Right renal pelvis (tissue), 4 donors: ENCODE measurements at places on chromosomes 13 and 19.

DNA sequence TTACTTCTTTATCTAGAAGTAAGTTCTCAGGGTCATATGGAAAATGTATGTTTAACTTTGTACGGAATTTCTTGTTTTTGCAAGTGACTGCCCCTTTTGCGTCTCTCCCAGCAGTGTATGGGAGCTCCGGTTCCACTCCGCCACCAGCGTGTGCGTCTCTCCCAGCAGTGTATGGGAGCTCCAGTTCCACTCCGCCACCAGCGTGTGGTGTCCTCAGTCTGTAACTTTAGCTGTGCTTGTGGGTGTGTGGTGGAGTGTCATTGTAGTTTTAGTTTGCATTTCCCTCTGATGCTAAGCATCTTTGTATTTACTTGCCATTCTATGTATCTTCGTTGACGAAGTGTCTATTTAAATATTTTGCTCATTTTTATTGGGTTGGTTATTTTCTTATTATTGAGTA is 2.4 kb downstream of the CUL4A start:
- no peak for DNase-seq

DNA sequence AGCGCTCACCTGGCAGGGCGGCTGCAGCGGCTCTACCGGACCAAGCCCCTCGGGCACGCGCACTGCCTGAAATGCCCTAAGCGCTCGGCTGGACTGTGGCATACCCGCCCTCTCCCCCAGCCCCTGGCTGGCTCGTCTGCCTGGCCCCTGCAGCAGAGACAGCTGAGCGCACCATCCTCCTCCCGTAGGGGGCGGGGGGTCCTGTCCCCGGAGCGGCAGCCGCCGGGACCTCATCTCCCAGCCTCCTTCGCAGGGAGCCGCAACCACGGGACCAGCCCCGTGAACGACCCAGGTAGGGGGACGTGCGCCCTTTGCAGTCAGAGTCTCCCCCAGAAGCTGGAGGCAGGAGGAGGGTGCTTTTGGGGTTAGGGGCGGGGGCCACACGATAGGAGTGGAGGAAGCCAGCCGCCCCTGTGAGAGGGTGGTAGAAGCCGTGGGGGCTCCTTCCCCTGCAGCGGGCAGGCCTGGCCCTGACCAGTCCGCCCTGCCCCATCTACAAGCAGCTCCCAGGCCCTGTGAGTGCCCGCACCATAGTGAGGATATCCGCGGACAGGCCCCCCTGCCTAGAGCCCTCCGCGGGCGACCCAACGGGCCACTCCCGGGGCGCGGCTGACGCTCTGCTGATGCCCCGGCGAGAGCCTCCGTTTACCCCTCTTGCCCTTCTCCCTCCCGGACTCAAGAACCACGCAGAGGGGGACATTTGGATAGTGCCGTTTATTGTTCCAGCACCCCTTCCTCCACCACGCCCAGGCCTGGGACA is 34.2 kb downstream of the ZNF787 start:
- DNase-seq: no peak

DNA sequence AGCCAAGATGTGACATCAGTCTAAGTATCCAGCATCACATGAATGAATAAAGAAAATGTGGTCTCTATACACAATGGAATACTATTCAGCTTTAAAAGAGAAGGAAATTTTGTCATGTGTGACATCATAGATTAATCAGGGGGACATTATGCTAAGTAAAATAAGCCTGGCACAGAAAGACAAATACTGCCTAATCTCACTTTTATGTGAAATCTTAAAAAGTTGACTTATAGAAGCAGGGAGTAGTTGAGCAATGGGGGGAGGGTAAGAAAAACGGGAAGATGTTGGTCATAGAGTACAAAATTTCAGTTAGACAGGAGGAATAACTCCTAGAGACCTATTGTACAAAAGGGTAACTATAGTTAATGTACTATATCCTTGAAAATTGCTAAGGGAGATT is 10.4 kb upstream of the LCP1 start:
- no peak for DNase-seq

DNA sequence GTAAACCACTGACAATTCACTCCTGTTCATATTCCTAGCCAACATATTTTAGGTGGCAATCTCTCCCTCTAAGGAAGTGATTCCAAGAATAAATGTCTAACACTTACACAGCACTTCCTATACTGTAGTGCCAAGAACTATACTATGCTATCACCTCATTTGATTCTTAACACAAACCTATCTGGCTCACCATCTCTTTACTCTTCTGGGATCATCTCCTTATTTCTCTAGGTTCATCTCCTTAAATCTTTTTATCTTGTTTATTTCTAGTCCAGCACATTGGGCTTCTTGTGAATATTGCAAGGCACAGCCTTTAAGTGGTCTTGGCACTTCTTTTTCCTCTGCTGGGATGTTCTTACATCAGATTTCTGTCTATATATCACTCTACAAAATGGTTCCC is 366.3 kb downstream of the SLITRK6 start:
- no peak for DNase-seq

- peak; percentile 20 for DNase-seq
These were observed 1.3 kb downstream of the CLDN10 start for GRCh38 chr13:95553581-95554385.

GRCh38 chr13:98004107-98004506 is 50.6 kb downstream of the IPO5 start:
- DNase-seq: no peak

DNA sequence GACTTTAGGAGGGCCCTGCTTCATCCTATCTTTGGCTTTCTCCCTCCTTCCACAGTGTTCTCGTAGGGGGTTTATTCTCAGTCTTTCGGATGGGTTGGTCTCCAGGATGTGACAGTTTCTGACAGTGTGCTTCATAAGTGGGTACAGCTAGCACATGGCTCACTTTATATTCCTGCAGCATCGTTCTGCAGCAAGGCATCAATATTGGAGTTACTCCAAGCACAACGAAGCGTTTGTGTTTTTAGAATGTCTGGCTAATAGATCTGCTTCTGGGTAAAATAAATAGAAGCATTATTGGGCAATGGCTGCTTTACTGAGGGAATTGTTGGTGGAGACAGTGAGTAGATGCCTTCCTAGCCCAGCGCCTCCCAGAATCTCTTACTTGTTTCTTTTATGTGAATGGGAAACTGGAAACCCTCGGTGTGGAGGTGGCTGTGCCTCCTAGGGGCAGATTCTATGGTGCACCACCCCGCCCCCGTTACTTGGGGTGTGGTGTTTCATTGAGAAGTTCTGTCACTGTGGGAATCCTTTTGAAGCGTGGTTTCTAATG is 2.0 kb downstream of the FARP1 start:
- no peak for DNase-seq

GRCh38 chr19:45789035-45789786 is 3.4 kb downstream of the DMWD start:
- DNase-seq: no peak

DNA sequence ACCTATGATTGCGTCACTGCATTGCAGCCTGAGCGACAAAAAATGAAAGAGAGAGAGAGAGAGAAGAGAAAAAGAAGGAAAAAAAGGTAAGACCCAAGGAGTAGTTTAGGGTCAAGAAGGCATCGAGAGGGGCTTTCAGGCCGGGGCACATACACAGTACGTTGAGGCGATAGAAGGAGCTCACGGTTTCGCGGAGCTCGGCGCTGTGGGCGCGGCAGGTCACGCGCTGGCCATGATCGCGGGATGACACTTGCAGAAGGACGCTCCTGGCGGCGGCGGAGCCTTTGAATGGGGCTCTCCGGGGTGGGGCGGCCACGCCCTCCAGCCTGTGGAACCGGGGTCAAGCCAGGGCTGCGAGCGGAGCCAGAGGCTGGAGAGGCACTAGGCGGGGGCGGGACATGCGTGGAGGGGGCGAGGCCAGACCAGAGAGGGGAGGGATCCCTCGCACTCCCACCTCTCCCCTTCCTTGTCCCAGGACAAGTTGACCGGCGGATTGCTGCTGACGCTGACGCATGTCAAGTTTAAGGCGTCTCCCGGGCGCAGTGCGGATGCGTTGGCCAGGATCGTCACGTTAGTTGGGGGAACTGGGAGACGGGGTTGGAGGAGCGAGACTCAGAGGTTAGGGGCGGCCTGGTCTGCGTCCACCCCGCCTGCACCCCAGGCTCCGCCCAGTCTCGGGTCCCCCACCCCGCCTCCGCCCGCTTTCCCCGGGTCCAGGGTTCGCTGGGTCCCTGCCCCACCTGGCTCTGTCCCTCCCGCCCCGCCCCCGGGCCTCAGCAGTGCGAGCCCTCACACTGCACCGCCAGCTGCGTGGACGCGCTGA is 6.9 kb downstream of the NPHS1 start:
- DNase-seq: no peak

- DNase-seq: no peak
These were observed 10.7 kb downstream of the PTGIR start for GRCh38 chr19:46614114-46614722.

- DNase-seq: no peak
These were observed 8.8 kb downstream of the SCEL start for GRCh38 chr13:77544355-77544754.

- DNase-seq: no peak
These were observed 6.3 kb downstream of the HAUS5 start for GRCh38 chr19:35618857-35619256.

GRCh38 chr13:20525144-20525600 is 485 bp downstream of the CRYL1 start:
- no peak for DNase-seq

DNA sequence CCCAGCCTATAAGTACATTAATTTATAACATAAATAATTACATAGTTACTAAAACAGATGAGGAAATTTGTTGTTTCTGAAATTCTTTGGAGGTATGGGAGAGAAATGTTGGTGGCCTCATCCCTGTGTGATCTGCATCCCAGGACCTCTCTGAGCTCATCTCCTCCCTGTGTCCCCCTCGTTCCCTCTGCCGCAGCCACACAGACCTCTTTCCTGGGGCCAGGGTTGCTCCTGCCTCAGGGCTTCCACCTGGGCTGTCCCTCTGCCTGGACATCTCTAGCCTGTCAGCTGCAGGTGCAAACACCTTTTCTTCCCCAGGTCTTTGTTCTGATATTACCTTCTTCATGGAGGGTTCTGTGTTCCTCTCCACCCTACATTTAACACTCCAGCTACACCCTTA is 3.9 kb downstream of the ZNF766 start:
- no peak for DNase-seq

- DNase-seq: no peak
These were observed 49.4 kb downstream of the SOX1 start for GRCh38 chr13:112116187-112116950.

GRCh38 chr19:35369522-35369921 is 1.3 kb upstream of the GPR42 start:
- DNase-seq: no peak

GRCh38 chr13:44231786-44232516 is 141.7 kb upstream of the SERP2 start:
- DNase-seq: no peak

- no peak for DNase-seq
These were observed 5.8 kb upstream of the VWA8 start for GRCh38 chr13:41966671-41967070.

- DNase-seq: peak; percentile 61
These were observed 40.5 kb downstream of the RAP2A start for GRCh38 chr13:97474349-97474980.

- no peak for DNase-seq
These were observed 24.6 kb downstream of the FLT1 start for GRCh38 chr13:28470296-28470695.

GRCh38 chr13:47679401-47679800 is 321.7 kb downstream of the SUCLA2 start:
- DNase-seq: no peak

- no peak for DNase-seq
These were observed 25.8 kb downstream of the NALCN start for GRCh38 chr13:101390461-101390860.

DNA sequence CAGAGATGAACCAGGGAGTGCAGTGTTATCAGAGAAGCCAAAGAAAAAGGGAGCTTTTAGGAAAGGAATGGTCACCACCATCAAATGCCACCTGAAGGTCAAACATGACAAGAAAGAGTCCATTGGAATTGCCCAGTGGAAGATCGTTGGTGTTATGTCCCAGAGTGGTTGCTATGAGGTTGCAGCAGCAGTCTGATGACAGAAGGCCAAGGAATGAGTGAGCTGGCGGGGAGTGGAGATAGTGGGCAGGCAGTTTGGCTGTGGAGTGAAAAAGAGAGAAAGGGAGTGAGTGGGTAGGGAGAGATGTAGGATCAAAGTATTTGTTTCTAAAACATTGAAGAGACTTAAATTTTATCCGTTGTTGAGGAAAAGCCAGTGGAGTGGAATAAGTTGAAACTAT is 117.4 kb upstream of the WASF3 start:
- DNase-seq: no peak

DNA sequence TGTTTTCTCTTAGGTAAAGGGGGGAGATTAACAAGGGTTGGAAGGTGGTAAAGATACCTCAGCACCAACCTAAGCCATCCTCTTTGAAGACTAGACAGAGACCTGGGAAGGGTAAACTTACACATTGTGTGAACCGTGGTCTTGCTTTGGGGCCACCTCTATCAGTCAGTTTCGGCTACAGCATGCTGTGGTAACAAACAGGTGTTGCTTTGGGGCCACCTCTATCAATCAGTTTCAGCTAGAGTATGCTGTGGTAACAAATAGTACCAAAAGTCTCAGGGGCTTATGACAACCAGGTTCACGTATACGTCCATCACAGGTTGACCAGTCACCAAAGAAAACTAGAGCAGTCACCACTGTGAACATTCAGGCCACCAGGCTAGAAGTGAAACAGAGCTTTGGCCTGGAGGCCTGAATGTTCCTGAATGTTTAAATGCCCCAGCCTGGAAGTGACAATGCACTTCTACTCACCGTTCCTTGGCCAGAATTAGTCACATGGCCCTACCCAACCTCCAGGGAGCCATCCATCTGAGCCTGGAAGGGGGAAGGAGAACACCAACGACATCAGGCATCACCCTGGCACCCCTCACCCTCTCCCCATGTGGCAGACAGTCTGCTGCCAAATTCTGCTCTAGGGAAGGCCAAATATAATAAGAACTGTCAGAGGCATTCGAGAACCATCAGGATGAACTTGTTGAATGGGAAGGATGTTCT is 3.8 kb downstream of the FXYD7 start:
- DNase-seq: no peak

- DNase-seq: no peak
These were observed 4.6 kb downstream of the USHBP1 start for GRCh38 chr19:17259934-17260333.

DNA sequence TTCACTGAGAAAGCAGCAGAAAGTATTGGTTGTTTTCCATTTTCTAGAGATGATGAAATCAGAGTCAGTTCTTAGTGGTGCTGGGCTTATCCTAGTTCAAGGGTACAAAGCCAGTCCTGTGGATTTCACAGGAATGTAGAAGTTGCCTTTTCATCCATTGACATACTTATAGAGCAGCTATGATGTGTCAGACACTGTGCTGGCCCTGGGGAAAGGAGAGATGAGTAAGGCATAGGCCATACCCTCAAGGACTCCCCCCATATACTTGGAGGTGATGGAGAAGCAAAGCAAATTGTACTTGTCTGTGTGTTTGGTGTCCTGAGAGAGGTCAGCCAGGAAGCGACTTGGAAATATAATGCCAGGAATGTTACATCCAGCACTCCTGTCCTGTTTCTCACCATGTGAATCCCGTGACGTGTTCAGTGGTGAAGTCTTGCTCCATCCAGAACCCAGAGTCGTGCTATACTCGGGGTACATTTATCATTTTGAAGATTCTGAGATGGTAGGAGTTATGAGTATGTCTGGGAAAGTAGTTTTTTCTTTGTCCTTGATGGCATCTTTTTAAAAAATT is 22.6 kb downstream of the ERCC5 start:
- no peak for DNase-seq
